ENCODE measurements at places on chromosomes 13 and 19. TPM values are rescaled to one million over a fixed set of nuclear protein-coding genes. Genes with fewer than 3 reads are reported as not detected.

TMC4 gene
- 3.0 TPM for total RNA-seq

ZNF471 gene
- total RNA-seq: 14.5 TPM

SYNGR4 gene
- total RNA-seq: not detected

PSG4 gene
- not detected for total RNA-seq

TLE6 gene
- 3.5 TPM for total RNA-seq

PTH2 gene
- not detected for total RNA-seq
